ENCODE measurements at places on chromosomes 11 and 22. TPM values are rescaled to one million over a fixed set of nuclear protein-coding genes. Genes with fewer than 3 reads are reported as not detected.

- DNase-seq = peak; percentile 43
Observed at GRCh38 chr11:117334896-117335295, 7.2 kb downstream of the CEP164 start.

DNA sequence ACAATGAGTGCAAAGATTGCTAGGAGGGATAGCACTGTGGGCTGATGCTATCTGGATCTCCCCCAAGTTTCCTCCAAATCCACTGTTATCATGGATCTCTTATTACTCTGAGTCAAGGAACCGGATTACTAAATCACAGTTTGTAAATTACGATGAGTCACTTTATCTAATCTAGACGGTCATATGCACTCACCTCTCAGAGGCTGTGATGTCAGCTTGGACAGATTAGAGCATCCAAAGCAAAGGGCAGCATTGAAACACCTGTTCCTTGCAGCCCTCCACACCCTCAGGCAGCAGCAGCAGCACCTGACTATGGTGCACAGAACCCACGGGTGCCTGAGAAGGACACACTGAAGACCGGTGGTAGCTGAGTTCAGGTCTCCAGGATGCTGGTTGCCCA, 14.0 kb upstream of the POU2AF1 start:
- no peak for DNase-seq

- no peak for DNase-seq
Observed at GRCh38 chr11:127651175-127651887, 650.8 kb upstream of the KIRREL3 start.

Gene HORMAD2
- total RNA-seq = not detected

Gene TUBA8
- 5.5 TPM for total RNA-seq
